ENCODE measurements at places on chromosomes 5 and 9.

- DNase-seq = no peak
These were observed 493.4 kb upstream of the COX7C start for GRCh38 chr5:86124333-86124732.

DNA sequence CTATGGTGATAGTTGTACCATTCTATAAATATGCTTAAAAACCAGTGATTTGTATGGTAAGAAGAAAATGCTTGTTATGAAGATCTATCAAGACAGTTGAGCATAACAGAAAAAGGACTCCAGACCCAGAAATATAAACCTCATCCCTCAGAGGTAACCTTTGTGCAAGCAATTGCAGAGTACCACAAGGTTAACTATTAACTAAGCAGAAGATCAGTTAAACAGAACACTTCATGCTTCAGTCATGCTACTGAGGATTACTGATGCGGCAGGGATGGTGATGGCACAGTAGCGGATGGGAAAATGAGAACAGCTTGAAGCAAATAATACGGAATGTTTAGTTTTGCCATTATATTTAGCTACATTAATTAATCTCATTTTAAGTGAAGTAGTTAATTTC, 45.5 kb downstream of the IARS1 start:
- DNase-seq = no peak

- peak; percentile 55 for DNase-seq
These were observed 121.9 kb upstream of the GRHPR start for GRCh38 chr9:37300620-37301019.

DNA sequence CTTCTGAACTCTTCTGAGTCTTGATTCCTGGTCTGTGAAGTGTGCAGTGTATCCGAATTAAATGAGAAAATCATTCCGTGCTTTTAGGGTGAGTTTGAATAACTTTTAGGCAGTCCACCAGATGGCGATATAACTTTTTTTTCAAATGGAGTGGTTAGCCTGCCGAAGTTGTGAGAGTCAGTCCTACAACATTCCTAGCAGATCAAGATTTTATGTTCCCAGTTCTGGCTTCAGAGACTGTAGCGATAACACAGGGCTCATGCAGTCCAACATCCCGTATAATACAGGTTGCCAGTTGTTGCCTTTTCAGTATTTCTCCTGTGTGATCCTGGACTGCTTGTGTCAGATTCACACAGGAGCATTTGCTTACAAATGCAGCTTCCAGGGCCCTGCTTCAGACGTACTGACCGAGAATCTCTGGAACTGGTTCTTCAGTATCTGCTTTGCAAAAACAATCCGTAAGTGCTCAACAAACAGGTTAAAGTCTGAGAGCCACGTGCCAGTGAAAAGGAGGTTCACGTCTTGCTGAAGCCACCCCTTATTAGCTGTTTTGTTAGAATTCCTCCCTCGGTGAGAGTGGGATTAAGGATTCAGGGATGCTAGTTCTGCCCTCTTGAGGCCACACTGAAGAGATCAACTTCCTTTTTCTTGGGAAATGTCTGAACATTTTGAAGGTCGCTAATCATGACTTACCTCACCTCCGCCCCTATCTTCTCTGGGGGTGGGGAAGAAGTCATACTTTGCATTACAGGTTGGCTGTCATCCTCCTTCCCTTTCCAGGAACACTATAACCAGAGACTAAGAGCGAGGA, 22.8 kb downstream of the SMIM3 start:
- peak; percentile 94 for DNase-seq

- DNase-seq = no peak
These were observed 317.6 kb downstream of the CWC27 start for GRCh38 chr5:65086234-65086890.

GRCh38 chr5:31664566-31664965, 25.6 kb downstream of the PDZD2 start:
- peak; percentile 29 for DNase-seq

DNA sequence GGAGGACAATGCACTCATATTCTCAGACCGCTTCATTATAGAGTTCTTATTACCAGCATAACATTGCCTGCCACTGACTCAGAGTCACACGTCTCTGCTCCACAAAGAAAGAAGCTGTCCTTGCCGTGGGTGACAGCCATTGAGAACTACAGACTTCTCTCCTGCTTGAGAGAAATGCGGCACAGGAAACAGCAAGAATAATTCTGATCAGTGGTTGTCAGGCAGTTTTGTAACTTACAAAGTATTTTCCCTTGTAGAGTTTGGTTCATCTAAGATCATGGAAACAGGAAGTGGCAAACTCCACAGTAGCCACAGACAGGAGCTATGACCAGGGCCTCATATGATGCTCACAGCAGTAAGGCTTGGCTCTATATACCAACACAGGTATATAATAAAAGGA, 47.0 kb downstream of the KCNV2 start:
- no peak for DNase-seq

Data from OCI-M1 (cell line).